ENCODE measurements at places on chromosomes 6 and 20. TPM values are rescaled to one million over a fixed set of nuclear protein-coding genes. Genes with fewer than 3 reads are reported as not detected.

DNA sequence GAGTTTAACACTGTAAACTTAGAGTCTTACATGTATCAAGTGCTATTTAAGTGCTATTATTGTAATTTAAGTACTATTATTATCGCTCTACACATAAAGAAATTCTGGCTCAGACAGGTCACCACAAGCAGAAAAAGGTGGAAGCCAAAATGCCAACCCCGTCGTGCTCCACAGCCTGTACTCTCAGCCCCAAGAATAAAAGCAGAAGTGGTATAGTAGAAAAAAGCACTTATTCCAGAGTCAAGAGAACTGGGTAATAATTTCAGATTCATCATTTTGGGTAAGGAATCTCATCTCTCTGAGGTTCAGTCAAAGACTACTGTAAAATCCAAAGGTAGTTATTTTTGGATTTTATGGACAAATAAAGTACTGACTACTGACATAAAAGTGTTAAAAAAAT lies 943 bp downstream of the ZUP1 start:
- DNase-seq = no peak

Gene BPIFA1
- not detected for total RNA-seq

Gene ALDH8A1
- 0.85 TPM for total RNA-seq

DNA sequence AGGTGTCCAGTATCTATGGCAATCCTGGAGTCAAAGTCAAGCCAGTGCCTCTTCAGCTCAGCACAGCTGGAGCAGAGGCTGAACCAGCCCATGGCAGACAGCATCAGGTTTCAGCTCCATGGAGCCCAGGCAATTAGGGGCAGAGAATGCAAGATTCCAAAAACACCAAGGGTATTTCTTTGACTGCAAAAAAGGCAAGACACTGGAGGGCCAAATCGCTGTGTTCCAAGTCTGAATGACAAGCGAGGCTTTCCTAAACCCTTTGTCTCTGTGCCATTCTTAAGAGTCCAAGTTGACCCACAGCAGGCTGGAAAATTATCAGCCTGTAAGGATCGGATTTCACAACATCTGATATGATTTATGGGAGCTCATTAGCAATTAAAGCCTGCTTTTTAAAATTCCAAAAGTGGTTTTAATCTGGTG lies 49.7 kb upstream of the TGM3 start:
- no peak for DNase-seq

DNA sequence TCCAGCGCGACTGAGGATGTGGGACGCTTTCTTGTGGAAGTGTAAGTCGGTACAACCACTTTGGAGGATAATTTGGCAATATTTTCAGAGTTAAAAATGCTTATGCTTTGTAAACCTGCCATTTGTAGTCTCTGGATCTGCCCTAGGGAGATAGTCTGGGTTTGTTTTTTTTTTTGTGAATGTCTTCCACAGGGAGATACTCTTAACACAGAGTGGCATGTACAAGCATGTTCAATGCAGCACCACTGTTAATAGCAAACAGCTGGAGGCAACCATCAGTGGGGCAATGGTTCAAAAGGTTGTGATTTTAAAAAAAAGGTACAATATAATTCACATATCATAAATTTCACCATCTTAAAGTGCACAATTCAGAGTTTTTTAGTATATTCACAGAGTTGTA lies 22.4 kb downstream of the SLC9A8 start:
- no peak for DNase-seq

- DNase-seq = no peak
Observed at GRCh38 chr6:56518995-56519767, 123.5 kb downstream of the DST start.

DNA sequence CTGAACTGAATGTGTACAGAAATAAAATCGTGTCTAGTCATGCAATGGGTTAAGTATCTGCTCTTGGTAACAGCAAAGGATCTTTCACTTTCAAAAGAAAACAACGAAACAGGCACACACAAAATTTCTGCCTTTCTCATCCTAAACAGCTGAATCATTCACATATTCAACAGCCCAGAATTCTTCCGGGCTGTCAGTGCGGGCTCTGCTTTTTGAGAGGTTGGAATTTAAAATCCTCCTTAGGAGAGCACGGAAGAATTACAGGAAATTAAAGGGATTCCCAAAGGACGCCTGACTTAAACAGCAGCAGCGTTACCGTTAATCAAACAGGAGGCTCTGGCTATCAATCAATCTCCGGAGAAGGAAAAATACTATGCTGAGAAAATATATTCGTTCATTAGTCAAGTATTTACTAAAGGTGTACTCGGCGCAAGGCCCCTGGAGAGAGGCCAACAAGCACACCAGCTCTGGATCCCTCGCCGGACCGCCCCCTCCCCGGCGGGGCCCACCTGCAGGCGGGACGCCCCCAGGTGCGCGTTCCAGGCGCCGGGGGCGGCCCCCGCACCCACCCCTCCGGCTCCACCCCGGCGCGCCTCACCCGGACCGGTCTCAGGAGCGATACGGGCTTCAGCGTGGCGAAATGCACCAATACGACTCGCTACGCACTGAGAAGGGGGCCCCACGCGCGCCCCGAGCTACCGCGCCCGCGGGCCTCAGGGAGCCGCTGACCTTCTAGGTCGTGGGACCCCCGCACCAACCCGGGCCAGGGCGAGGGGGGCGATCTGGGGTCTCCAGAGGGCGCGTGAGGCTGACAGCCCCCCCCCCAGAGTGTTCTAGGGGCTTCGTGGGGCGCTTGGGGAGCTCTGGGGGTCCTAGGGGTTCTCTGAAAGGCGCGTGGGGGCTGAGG lies 1.0 kb downstream of the NAPB start:
- peak; percentile 47 for DNase-seq

DNA sequence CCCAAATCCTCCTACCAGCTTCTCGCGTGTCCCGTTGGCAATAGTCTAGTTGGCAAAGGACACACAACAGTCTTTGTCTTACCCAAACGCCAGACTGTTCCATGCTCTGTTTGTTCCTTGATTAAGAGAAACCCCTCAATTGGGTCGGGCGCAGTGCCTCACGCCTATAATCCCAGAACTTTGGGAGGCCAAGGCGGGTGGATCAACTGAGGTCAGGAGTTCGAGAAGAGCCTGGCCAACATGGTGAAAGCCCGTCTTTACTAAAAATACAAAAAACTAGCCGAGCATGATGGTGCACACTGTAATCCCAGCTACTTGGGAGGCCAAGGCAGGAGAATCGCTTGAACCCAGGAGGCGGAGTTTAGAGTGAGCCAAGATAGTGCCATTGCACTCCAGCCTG lies 153.7 kb downstream of the GRM4 start:
- DNase-seq = no peak

DNA sequence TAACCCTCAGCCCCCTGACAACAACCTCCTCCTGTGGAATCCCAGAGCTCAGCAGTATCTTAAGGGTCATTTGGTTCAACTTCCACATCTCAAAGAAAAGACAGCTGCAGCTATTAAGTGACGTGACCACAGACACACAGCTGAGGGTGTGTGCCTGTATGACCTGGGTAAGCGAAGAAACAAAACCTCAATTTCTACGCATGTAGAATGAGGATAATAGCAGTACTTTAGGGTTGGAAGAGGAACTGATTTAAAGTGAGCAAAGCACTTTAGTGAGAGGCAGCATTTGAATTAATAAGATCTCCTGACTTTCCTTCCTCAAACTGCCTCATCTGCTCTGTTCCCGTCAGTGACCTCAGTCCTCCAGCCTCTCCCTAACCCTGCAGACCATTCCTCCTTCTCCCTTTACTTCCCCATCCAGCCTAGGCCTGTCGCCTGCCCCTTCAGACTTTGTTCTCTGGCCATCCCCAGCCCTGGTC lies 6.8 kb upstream of the ARMC2 start:
- DNase-seq = no peak
